ENCODE measurements at places on chromosomes 3 and 15. TPM values are rescaled to one million over a fixed set of nuclear protein-coding genes. Genes with fewer than 3 reads are reported as not detected.

DNA sequence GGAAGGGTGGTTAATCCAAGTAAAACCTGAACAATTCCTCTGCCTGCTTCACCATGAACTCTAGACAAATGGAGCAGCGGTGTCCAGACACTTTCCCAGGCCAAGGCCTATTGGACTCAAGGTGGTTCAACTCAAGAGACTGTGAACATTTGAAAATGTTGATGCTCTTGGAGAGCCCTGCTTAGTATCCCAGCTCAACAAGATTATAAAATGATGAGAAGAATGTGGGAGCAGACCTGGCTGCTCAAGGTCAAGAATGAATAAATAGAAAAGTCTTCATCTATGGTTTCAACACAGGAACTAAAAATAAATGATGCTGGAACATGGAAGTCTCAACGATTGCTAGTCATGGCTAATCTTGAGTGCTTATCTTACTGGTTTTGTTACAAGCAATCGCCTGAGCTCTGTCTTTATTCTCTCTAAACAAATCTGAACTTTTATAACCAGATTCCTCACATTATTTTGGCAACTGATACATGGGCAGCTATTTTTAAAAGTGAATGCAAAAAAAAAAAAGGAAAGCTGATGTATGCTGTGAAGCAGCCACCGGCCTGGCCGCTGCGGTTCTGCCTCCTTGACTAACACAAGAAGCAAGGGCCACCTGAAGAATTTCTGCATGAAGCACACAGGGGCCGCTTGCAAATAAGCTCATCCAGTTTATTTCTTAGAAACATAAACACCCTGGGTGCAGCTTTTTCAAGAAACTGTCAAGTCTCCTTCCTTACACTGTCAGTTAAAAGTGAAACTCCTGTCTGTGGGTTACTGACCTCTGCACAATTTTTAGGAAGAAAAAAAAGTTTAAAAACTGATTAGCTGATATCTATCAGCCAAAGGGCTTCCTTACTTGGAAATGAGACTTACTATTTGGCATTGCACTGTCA, 120.1 kb upstream of the ARHGEF3 start:
- no peak for DNase-seq

Gene REC114
- total RNA-seq: not detected

Gene MKRN3
- total RNA-seq: not detected

Gene TRH
- total RNA-seq: not detected

DNA sequence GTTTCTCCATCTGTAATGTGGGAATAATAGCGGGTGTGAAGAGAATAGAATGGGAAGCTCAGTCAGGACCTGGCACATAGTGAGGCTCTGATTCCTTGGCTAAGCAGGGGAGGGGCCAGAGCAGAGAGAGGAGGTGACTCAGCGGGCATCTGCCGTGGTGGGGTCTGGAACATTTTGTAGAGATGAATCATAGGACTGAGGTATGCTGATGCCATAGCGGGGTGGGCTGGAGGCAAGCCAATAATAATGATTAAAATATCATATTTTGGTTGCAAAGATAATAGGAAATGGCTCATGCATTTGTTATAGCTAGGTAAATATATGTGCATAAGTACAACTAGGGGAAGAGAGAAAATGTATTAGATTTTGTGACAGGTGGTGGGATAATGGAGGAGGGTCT, 11.2 kb downstream of the TGM4 start:
- DNase-seq: no peak

DNA sequence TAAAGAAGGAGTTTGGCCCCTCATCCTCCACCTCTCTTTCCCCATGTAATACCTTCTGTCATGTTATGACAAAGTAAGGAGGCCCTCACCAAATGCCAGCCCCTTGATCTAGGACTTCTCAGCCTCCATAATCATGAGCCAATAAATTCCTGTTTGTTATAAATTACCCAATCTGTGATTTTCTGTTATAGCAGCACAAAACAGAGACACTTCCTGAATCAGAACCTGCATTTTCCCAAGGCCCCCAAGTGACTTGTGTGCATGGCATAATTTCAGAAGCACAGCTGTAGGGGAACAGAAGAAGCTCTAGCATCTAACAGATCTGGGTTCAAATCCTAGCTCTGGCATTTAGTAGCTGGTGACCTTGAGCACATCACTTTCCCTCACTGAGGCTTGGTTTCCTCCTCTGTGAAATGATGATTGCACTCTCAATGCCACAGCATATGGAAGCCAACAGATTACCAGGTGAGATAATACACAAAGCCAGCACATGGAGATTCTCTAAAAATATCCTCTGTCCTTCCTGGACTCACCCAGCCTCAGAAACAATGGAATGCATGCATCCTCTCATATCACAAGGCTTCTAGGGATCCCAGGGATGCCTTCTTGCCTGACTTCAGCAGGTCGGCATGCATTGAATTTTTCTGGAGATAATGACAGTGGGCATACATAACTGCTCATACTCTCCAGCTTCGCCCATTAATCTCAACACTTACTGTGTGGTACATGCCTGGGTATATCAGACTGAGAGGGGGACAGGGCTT, 26.3 kb downstream of the TLNRD1 start:
- no peak for DNase-seq

GRCh38 chr3:107981471-107982111, 109.2 kb downstream of the CD47 start:
- DNase-seq: peak; percentile 31

DNA sequence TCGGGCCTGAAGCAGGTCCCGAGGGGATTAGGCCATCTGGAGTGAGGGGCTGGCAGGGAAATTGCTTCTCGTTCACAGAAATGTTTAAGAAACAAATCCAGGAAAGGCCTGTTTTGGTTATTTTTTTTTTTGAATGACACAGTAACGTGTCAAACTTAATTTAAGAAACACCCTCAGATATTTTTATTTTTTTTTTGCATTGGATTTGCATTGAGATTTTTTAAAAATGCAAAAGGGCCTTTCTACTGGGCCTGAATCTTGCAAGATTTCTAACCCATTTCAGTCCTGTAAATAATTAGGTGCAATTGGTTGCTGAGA, 25.0 kb upstream of the KLF13 start:
- no peak for DNase-seq

DNA sequence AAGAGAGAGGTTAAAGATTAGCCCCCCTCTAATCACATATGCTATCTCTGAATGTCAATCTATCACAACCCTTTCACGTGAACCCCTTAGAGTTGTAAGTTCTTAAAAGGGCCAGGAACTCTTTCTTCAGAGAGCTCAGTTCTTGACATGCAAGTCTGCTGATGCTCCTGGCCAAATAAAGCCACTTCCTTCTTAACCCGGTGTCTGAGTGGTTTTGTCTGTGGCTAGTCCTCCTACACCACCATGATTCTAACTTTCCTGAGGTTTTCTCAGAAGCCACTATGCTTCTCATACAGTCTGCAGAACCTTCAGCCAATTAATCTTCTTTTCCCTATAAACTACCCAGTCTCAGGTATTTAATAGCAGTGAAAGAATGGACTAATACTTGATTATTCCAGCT, 231.1 kb upstream of the CNTN6 start:
- no peak for DNase-seq

GRCh38 chr3:178494386-178494785, 41.9 kb upstream of the KCNMB2 start:
- no peak for DNase-seq

Gene TRIM59
- 47.6 TPM for total RNA-seq

- no peak for DNase-seq
Measured at GRCh38 chr3:17638356-17638755, 104.1 kb downstream of the TBC1D5 start.

All from H9 (cell line).